Lung (tissue), 17 donors: ENCODE measurements at places on chromosomes 12 and 14. TPM values are rescaled to one million over a fixed set of nuclear protein-coding genes. Genes with fewer than 3 reads are reported as not detected.
A peak's percentile ranks its signal among the peaks of the same experiment; 100 is the strongest.

The NPAS3 gene
- total RNA-seq: 0.48 TPM

The COCH gene
- 0.71 TPM for total RNA-seq

DNA sequence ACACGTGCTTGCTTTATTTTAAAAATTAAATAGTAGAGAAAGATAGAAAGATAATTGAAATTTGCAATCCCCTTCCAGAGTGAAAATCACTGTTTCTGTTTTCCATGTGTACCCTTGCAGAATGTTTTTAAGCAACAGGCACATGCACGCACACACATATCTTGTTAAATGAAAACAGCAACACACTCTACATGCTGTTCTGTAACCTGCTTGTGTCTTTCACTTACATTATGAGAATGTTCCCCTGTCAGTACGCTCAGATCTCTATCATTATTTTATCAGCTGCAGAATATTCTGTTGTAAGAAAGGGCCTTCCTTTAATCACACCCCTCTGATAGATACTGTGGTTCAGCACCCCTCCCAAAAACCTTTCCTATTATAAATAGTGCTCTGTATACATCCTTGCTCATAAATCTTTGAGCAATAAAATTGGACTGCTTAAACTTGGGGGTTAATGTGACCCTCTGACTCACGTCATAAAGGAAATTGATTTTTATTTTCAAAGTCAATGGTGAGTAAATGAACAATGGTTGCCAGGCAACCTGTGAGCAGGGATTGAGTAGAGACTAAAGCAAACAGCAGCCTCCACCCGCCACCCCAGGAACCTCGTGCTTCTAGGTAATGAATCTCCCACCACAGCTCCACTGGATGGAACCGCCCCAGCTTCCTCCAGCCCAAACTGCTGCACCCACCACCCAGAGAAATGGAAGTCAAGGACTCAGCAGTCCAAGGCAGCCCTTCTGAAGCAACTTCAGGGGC, 31.9 kb upstream of the CHGA start:
- no peak for DNase-seq

DNA sequence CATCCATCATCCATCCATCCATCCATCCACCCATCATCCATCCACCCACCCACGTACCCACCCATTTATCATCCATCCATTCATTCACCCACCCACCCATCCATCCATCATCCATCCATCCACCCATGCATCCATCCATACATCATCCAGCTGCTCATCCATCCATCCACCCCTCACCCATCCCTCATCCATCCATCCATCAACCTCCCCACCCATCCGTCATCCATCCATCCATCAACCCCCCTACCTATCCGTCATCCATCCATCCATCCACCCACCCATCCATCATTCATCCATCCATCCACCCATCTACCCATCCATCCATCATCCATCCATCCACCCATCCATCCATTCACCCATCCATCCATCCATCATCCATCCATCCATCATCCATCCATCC, 306.2 kb upstream of the SFSWAP start:
- no peak for DNase-seq

DNA sequence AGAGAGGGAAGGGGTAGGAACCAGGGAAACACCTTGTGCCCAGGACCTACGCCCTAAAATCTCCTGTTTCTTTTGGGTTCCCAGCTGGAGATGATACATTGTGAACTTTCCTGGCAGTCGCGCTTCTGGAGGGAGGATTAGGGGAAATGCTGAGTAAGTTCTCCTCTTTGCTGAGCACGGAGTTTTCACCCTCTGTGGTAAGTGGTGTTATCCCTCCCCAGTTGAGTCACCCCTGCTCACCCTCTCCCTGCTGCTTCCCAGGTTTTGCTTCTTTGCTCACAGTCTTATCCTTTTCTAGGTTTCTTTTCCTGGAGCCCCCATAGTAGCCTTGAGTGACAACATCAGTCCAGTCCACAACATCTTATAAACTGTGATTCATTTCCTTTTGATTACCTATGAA, 789.1 kb downstream of the TMEM121 start:
- DNase-seq: no peak

DNA sequence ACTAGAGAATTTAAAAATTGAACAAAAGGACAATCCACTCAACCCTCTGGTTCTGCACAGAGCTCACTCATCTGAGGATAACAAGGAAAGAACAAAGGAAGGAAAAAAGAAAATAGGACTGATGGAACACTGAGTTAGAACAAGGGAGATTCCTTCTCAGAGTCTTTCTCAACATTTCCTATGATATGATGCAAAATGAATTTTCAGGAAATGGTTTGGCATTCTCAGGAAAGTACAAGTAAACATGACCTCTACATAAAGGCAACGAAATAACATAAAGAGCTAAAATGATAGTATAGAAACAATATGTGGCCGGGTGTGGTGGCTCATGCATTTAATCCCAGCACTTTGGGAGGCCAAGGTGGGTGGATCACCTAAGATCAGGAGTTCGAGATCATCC, 135.8 kb downstream of the ITPR2 start:
- DNase-seq: no peak

The LALBA gene
- total RNA-seq: not detected

DNA sequence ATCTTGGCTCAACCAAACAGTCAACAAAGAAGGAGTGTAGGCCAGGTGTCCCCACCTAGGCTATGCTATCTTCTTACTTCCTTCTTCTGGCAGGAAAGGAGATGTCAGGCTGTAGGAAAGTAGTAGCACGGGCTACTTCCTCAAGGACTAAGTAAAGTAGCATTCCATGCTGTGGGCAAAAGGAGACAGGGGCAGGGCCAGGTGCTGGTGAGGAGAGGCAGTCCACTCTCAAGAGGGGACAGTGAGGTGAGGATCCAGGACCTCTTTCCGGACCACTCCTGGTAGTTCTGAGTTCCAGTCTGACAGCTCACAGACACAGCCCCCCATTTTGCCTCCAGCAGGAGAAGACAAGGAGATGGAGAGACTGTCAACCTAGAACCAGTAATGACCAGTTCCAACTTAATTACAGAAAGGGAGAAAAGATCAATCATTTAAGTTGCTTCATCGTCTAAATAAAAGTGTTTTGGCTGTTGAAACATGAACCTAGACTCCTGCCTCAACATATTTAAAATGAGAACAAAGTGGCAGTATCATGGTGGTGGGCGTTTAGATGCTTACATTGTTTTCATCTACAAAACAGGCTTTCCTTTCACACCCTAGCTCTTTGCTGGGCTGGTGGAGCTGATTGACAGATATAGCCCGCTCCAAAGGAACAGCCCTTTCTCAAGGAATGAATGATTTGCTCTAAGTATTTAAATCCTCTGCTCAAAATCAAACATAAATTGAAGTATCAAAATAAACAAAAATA, 5.1 kb upstream of the SSTR1 start:
- DNase-seq: no peak

The PMCH gene
- not detected for total RNA-seq

The OR4E2 gene
- total RNA-seq: not detected

- peak; percentile 77 for DNase-seq
These were observed 470.9 kb downstream of the CCER1 start for GRCh38 chr12:90484094-90484493.

The ANKS1B gene
- total RNA-seq: 6.2 TPM

GRCh38 chr12:24913130-24913529, 35.8 kb downstream of the BCAT1 start:
- no peak for DNase-seq

The KRT82 gene
- total RNA-seq: not detected

GRCh38 chr12:102454808-102455760, 25.3 kb downstream of the IGF1 start:
- peak; percentile 94 for DNase-seq

- DNase-seq: no peak
These were observed 255.3 kb downstream of the RAD51B start for GRCh38 chr14:68074765-68075381.

The DPY19L2 gene
- 4.3 TPM for total RNA-seq

GRCh38 chr12:51012570-51013236, 13.5 kb downstream of the SLC11A2 start:
- no peak for DNase-seq

The A2ML1 gene
- total RNA-seq: 1.1 TPM

- DNase-seq: peak; percentile 44
These were observed 3.4 kb downstream of the CDK2AP1 start for GRCh38 chr12:123267991-123268843.

- DNase-seq: no peak
These were observed 765.1 kb upstream of the FBXO33 start for GRCh38 chr14:40197344-40197743.

The HOXC9 gene
- not detected for total RNA-seq

- peak; percentile 33 for DNase-seq
These were observed 35.9 kb downstream of the FBLN5 start for GRCh38 chr14:91911474-91912032.

DNA sequence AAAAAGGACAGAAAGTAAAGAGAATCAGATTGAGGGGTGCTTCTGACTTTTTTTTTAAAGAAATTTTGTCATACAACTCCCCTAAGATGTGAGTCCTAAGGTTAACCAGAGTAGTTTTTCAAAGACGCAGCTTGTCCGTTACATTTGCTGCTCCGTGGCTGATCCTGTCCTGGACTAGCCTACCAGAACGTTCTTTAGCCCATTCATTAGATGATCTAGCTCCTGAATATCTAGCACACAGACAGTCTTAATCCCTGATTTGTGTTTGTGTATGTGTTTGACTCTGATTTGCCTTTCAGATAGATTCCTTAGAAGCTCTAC, 60.3 kb downstream of the SAMD4A start:
- no peak for DNase-seq

GRCh38 chr12:50689437-50689836, 74.5 kb upstream of the ATF1 start:
- DNase-seq: no peak

GRCh38 chr12:47773062-47773857, at the start of gene SLC48A1:
Gene SLC48A1 (plus strand): TSS chr12:47773238. CDS start chr12:47773305, 67 bp downstream.
- peak; percentile 75 for DNase-seq

The NTN4 gene
- total RNA-seq: 72.4 TPM

DNA sequence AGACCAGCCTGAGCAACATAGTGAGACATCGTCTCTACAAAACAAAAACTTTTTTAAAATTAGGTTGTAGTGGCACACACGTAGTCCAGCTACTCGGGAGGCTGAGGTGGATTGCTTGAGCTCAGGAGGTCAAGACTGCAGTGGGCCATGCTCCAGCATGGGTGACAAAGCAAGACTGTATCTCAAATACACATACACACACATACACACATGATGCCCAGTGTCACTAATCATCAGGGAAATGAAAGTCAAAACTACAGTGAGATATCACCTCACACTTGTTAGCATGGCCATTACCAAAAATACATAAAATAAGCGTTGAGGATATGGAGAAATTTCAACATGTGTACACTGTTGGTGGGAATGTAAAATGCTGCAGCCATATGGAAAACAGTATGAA, 33.2 kb upstream of the KICS2 start:
- DNase-seq: no peak

The ADAMTS20 gene
- not detected for total RNA-seq

The C12orf54 gene
- total RNA-seq: 0.52 TPM

- DNase-seq: no peak
These were observed 11.1 kb upstream of the NPFF start for GRCh38 chr12:53518381-53518780.

GRCh38 chr12:99029511-99030271, 384.6 kb downstream of the APAF1 start:
- DNase-seq: peak; percentile 43

DNA sequence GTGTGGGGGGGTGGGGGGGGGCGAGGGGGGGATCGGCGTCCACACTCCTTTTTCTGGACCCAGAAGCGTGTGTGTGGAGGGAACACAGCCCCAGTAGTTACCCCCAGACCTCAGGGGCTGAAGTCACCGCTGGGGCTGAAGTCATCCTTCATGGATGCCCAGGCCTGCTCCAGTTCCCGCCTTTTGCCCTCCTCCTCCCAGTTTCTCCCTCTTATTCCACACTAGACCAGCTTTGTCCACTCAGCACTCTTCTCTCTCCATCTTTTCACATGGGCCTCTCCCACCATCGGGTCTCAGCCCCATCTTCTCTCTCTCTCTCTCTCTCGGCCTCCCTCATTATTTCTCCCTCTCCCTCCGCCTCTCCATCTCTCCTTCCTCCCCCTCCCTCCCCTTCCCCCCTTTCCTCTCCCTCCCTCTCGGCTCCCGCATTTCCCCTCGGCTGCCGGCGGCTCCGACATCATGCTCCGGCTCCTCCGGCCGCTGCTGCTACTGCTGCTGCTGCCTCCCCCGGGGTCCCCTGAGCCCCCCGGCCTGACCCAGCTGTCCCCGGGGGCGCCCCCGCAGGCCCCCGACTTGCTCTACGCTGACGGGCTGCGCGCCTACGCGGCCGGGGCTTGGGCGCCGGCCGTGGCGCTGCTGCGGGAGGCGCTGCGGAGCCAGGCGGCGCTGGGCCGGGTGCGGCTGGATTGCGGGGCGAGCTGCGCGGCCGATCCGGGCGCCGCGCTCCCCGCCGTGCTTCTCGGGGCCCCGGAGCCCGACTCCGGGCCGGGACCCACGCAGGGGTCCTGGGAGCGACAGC, at the start of gene P3H3:
Gene P3H3 (plus strand): TSS at position 426 of the 799 bp plus-strand sequence. CDS start 34 bp downstream, at position 460.
- DNase-seq: peak; percentile 75

The FIGNL2 gene
- 1.9 TPM for total RNA-seq

DNA sequence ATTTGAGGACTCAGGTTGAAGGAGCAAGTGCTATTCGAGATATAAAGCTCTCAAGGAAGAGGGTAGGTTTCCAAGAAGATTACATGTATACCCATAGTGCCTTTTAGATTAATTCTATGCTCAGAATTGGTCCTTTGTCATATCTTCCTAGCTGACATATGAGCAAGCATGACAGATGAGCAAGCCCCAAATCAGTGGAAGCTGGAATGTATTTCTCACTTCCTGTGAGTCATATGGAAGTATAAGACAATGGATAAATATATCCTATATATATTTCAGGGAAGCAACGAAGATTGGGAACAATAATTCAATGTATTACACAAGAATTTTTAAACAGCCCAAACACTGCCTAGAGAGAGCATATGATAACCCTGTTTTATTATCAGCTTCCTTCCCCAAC, 674.1 kb upstream of the ATXN7L3B start:
- no peak for DNase-seq

- DNase-seq: no peak
These were observed 81.8 kb downstream of the NOS1 start for GRCh38 chr12:117279606-117280005.

DNA sequence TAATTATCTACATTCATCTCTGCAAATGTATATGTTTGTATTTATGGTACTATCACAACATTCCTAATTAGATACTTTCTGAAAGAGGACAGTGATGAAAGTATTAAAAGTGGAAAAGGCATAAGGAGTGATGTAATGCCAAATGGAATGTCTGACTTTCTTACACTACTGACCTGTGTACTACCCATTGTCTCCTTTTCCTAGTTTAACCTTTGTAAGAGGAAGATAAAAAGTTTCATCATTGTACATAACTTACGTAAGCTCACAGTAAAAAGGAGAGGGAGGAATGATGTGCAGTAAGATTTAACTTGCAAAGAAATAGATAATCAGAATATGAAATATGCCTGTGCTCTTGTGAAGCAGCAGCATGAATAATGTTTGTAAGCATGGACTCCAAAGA, 55.9 kb downstream of the SOX5 start:
- DNase-seq: no peak

GRCh38 chr14:61388173-61388975, 67.0 kb downstream of the PRKCH start:
- no peak for DNase-seq

GRCh38 chr12:109637348-109637747, 63.8 kb downstream of the MVK start:
- no peak for DNase-seq

GRCh38 chr12:47650469-47650868, 55.4 kb downstream of the RPAP3 start:
- no peak for DNase-seq

GRCh38 chr12:41193311-41193710, 5.2 kb downstream of the PDZRN4 start:
- DNase-seq: no peak

- DNase-seq: no peak
These were observed 90.9 kb upstream of the PTHLH start for GRCh38 chr12:28063355-28063880.

The PRB2 gene
- total RNA-seq: not detected

The BDKRB2 gene
- total RNA-seq: 2.6 TPM
